ENCODE measurements at places on chromosomes 7 and 10.
A peak's percentile ranks its signal among the peaks of the same experiment; 100 is the strongest.

- no peak for DNase-seq
Measured at GRCh38 chr10:69073026-69073425, 14.9 kb upstream of the SRGN start.

- DNase-seq = no peak
Measured at GRCh38 chr10:15860692-15861201, 440 bp upstream of the MINDY3 start.

DNA sequence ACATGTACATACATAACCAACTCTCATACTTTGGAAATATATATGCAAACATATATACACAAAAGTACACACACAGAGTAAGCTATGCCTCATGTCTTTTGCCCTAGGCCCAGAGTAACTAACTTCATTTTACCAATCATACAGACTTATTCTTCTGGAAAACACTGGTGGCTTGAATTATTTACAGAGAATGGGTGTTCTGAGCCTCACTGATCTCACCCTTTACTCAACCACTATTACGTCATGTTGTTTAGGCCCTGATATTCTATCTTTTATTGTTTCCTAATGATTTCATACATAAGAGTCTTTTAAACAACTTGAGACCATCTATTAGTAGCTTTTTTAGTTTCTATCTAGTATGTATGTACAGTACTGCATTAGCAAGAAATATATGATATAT lies 43.0 kb downstream of the ANK3 start:
- DNase-seq = no peak

- DNase-seq = peak; percentile 64
Measured at GRCh38 chr10:73591935-73592699, 975 bp upstream of the USP54 start.
